Stromal cell of bone marrow (primary cell): ENCODE measurements at places on chromosomes 3 and 15.

GRCh38 chr15:99154271-99154670 is 49.4 kb downstream of the SYNM start:
- no peak for DNase-seq

GRCh38 chr3:45954306-45954705 is 11.0 kb downstream of the CXCR6 start:
- no peak for DNase-seq

DNA sequence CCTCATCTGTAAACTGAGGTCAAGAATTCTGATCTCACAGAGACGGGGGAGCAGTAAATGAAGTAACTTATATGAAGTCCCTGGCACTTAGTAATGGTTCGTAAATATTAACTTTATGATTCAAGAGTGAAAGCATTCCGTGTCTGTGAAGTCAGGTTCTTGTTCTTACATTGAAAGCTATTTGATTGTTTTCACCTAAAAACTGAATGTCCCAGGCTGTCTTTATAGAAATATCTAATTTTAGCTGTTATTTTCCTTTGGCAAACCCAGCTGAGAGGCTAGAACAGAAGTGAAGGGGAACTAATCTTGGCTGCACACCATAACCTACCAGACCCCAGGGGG is 84.5 kb downstream of the CHSY1 start:
- no peak for DNase-seq

- no peak for DNase-seq
Observed at GRCh38 chr3:12785096-12785495, 11.4 kb upstream of the CAND2 start.

DNA sequence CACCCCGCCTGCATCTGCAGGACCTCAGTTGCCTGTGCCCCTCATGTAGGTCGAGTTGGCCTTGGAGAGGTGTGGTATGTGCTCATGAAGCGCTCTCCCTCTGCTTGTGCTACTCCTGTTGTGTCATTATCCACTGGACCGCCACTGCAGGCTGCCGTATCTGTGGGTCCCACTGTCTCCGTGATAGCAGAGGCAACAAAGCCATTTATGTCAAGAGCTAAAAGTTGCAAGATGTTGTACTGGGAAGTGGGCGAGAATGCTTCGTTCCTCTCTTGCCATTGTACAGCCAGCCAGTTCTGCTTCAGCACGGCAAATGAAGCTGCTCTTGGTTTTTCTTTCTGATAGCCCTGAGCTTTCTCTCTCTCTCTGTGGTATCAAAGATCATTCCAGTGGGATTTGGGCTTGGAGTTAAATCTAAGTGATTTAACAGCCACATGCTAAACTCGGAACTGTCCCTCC is 89.0 kb downstream of the TMEM212 start:
- DNase-seq: no peak

DNA sequence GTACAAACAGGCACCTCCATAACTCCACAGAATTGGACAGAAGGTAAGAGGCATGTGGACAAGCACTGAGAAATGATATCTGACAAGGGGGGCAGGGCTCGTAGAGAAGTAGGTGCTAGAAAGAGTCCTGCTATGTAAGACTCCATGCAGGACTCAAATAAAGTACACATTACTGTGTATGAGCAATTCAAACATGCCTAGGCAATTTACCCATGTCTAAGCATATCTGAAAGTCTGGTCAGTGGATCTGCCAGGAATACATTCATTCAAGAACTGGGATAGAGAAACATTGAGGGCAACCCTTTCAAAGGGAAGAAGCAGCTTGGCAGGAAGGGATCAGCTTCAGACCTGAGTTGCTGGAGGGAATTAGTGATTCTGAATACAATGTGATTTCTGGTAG is 174.1 kb upstream of the MCTP2 start:
- no peak for DNase-seq

DNA sequence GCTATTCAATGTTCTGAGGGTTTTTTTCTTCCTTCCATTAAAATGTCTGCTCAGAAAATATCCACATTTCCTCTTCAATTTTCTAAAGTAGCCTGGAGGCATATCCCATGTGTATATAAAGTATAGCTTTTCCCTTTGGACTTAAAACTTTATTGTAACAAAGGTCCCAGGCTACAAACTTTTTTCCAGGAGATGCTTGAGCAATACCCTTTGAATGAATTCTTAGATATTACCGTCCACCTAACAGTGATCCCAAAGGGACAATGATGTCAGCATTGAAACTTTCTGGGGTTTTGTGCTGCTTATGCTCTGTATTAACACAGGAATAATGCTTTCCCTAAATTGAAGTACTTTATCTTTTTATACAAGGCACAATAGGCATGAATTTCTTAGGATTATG is 525.2 kb downstream of the CADM2 start:
- DNase-seq: no peak

GRCh38 chr3:4343258-4343657 is 40.1 kb downstream of the SETMAR start:
- DNase-seq: peak; percentile 31

- peak; percentile 49 for DNase-seq
Observed at GRCh38 chr15:45399381-45400212, 21.3 kb upstream of the GATM start.

DNA sequence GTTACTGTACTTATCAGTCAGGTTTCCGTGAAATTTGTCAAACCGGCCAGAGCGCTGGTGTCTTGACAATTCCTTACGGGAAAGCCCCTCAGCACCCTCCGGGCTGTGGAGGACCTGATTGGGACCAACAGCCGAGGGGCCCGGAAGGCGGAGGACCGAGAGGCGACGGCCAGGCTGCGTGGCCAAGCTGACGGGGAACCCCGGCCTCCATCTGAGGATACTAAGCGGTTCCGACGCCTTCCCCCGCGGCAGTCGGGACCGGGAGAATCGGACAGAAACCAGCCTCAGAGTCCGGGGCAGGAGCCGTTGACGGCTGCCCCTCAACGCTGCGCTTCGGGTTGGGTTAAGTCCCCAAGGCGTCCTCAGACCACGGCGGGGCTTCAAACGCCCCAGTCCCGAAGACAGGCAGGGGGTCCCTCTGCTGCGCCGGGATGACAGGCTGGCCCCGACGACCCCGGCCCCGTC is 499 bp downstream of the ALDH1A2 start:
- no peak for DNase-seq

GRCh38 chr15:65730549-65731172 is 61.4 kb downstream of the DENND4A start:
- DNase-seq: peak; percentile 21

DNA sequence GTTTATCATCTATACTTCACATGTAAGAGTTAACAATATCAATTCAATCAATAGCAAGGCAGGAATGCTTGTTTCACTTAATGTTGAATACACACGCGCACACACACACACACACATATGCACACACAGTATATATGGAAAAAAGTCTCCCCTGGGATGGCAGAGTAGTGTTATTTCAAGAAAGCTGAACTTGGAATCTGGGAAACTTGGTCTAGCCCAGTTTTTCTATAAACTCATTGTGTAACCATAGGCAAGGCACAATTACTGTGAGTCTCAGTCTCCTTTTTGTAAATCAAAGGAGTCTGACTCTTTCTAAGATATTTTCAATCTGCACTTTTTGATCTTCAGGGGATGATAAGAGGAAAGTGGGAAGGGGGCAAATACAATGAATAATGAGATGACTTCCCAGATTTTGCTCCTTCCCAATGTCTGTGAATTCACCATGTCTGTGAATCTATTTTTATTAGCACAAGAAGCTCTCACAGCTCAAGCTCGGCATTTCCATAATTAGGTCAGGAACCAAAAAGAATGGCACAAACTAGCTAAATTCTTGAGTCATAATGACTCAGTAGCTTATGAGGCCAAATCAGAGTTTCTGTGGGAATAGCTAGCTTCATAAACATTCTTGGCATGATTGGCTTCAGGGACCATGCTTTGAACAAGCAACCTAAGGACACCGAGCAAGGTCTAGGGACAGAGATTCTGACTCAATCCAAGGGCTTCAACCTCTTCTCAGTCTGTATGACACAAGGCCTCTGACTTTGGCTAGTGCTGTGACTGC is 227.4 kb upstream of the DCBLD2 start:
- DNase-seq: peak; percentile 91

DNA sequence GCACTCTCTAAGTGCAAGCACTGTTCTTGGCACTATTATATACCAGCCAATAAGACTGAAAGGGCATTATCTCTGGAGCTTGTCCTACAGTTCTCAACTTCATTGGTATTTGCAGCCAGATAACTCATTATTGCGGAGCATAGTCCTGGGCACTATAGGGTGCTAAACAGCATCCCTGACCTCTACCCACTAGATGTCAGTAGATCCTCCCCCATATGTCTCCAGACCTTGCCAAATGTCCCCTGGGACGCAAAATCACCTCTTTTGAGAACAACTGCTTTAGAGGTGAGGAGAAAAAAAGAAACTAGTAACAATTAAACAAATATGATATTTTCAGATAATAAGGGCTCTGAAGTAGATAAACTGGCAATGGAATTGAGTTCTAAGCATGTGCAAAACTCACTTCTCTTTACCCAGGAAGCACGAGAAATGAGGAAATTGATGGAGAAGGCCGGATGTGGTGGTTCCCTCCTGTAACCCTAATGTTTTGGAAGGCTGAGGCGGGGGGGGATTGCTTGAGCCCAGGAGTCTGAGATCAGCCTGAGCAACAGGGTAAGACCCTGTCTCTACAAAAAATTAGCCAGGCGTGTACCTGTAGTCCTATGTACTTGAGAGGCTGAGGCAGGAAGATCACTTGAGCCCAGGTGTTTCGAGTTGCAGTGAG is 61.4 kb downstream of the FRMD4B start:
- no peak for DNase-seq

DNA sequence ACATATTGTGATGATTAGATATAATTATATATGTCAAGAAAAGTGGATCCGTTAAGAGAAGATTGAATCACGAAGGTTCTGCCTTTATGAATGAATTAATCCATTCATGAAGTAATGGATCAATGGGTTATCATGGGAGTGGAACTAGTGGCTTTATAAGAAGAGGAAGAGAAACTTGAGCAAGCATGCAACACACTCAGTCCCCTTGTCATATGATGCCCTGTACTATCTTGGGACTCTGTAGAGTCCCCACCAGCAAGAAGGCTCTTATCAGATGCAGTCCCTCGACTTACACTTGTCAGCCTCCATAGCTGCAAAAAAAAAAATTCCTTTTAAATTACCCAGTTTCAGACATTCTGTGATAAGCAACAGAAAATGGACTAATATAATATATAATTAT is 301.9 kb downstream of the RAP2B start:
- DNase-seq: no peak

- DNase-seq: no peak
Observed at GRCh38 chr3:126570103-126570541, 11.4 kb upstream of the C3orf22 start.

DNA sequence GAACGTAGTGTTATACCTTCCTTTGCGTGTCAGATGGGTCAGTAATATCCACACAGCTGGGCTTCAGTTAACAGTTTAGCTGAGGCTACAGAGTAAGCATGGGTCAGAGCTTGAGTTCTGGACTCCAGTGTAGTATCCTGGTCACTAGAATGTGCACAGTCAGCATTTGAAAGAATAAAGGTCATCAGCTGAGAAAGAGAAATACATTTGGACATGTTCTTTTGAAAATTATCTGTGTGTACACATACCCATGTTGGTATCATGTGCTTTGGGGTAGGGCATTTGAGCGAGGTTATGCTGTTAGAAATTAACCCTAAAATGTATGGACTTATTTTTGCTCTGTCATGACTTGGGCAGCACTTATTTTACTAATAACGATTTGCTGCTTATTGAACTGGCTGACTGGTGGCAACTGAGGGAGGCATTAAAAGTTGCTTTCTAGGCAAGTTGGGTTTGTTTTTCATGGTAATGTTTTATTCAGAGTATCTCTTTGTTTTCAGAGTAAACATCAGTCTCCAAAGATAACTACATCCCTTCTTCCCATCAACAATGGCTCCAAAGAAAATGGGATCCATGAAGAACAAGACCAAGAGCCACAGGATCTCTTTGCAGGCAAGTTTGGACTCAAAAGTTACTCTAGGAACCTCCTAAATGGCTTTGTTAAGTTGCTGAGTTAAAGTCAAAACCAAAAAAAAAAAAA is 16.4 kb downstream of the SNX1 start:
- no peak for DNase-seq

DNA sequence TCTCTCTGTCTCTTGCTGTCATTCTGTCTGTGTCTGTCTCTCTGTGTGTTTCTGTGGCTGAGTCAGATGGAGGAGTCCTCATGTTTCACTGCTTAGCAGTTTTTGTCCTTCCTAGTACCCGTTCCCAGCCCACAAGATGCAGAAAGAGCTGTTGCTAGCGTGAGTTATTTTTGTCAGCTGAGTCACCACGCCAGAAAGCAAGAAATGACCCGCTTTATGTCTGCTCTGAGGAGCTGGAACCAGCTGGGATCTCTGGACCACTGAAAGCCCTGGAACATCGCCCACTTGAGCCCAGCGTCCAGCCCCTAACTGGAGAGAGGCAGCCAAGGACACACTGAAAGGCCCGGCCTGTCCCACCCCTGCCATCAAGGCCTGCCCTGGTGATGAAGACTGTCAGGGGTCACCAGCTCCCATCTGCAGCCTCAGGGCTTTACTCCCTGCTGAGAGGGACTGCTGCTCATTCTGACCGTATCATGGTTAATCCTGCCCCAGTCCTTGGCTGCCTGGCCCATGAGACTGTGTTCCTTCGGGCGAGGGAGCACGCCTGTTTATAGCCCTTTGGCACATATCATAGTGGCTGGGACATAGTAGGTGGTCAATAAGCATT is 101.7 kb upstream of the TPM1 start:
- peak; percentile 96 for DNase-seq

DNA sequence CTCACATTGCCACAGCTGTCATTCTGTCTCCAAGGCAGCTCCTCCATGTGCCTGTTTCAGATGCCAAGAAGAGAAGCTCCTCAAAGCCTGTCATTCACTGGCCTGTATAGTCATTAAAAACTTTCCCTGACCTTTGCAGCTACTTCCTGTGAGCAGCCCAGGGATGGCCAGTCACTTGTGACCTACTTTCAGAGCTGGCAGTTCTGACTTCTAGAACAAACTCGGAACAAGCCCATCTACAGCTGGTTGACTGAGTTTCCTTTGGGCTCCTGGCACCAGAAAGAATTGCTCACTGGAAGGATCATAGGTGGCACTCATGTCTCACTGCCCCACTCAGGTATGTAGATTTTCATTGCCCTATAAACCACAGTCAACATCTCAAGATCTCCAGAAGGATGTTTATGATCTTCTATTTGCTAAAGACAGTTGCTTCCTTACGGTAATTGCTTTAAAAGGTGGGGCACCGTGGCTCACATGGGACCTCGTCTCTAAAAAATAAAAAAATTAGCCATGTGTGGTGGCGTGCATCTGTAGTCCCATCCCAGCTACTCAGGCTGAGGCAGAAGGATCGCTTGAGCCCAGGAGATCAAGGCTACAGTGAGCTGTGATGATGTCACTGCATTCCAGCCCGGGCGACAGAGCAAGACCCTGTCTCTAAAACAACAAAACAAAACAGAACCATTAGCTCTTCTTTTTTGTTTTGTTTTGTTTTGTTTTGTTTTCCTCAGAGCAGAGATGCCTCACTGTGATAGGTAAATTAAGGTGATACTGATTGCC is 11.2 kb upstream of the ATP13A3 start:
- no peak for DNase-seq

GRCh38 chr3:171753665-171754408 is 56.4 kb downstream of the PLD1 start:
- peak; percentile 89 for DNase-seq

- no peak for DNase-seq
Observed at GRCh38 chr15:90812958-90813265, 55.5 kb upstream of the FURIN start.

GRCh38 chr15:88497109-88497765 is 29.7 kb downstream of the MRPS11 start:
- DNase-seq: no peak
